NCI-H1417 treated with DMSO at 0.1 percent for 48 hours (cell line): ENCODE measurements at places on chromosomes 7 and 10.

DNA sequence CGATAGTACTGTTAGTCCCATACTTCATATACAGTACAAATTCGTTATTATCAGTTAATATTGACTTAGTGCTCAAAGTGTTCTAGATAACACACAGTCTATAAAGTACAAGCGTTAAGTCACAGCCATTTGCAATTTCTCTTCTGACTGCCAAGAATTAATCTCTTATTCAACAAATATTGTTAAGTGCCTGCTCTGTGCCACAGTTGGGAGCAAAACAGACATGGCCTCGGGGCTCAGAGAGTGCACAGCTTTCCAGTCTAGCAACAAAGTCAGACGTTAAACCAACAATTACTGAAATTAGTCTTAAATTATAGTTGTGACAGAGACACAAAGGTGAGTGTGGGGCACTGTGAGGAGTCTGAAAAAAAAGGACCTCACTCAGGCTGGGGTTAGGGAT is 113.0 kb upstream of the DPP6 start:
- DNase-seq: no peak

GRCh38 chr10:75404815-75405597 is 3.4 kb upstream of the ZNF503 start:
- no peak for DNase-seq

DNA sequence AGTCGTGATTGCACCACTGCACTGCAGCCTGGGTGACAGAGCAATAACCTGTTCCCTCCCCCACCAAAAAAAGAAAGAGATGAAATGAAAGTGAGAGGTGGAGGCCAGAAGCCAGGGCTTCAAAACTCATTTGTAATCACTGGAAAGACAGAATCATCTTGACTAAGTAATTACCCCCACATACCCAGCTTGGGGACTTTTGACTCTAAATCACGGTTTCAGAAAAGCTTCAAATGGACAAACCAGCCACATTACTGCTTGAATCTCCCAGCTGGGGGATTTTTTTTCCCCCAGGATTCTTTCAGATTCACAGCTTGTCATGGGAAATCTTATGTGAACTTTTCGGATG is 361.0 kb downstream of the FRMD4A start:
- no peak for DNase-seq

GRCh38 chr10:86642021-86642420 is 12.3 kb upstream of the OPN4 start:
- DNase-seq: no peak

GRCh38 chr7:106865130-106866041 is at the start of gene PIK3CG:
TSS of gene PIK3CG (plus strand) at chr7:106865282. CDS start at chr7:106867562, 2,280 bp downstream.
- no peak for DNase-seq

DNA sequence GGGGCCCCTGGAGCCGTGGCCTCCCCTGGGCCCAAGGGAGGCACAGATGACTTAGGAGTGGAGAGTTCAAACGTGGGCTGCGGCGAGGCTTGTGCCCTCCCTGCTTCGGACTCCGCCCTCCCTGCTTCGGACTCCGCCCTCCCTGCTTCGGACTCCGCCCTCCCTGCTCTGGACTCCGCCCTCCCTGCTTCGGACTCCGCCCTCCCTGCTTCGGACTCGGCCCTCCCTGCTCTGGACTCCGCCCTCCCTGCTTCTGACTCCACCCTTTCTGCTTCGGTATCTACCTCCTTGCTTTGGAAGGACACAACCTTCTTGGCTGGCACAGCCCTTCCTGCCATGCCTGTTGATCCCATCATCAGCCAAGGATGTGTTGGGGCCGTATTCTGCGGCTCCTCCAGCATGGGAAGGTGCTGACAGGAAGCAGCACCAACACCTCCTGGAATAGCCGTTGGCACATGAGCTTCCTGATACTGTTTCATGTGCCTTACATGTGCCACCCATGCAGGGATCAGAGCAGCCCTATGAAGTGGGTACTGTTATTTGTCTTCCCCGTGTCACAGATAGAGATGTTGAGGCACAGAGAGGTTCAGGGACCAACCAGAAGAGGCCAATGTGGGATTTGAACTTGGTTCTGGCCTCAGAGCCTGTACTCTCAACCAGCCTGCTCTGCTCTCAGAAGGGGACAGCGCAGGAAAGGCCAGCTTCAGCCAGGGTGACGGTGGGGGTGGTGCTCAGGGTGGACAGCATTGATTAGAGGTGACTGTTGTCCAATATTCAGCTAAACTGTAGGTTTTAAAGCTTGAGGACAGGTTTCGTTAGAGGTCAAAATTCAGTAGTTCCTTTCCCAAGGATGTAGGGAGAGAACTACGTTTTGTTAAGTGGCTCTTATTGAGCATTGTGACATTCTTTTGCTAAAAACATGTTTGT is 114.5 kb downstream of the NKX6-2 start:
- no peak for DNase-seq

- no peak for DNase-seq
These were observed 124.0 kb downstream of the IQUB start for GRCh38 chr7:123410273-123410904.

DNA sequence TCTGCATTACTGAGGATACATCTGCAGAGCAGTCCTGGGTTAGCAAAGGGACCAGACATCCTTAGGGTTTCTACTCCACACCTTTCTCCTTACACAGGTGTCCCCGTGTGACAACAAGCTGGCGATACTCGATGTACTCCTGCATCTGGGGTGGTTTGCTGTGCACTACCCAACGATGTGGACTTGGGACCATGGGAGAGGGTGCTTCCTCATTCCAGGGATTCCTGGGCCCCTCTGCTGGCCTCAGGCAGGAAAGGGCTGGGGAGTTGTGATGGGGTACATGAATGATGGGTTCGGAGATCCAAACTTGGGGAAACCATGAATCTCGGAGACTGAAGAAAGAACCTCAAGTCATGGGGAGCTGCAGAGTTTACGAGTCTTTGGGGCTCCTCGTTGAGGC is 179.6 kb upstream of the GALNT17 start:
- DNase-seq: no peak

DNA sequence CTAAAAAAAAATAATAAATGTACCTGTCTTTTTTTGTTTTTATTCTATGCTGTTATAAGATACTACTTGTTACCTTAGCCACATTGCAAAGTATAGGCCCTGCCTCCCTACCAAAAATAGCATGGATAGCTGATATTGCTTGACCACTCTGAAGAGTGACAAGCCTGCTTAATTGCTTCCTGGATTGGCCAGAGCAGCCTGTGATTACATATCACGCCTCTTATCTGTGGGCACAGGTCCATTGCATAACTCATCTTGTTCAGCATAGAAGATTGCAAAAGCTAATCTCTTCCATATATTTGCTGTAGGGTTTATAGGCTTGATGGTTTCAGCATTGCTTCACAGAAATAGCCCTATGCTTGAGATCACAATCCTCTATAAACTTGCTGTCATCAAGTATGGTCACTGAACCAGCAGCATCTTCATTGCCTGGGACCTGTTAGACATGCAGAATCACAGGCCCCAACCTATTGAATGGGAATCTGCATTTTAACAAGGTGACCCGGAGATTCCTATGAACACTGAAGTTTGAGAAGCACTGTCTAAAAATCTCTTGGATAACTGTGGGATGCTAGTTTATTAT is 280.8 kb upstream of the CDC14C start:
- DNase-seq: no peak
